ENCODE measurements at places on chromosomes 4 and X.
A peak's percentile ranks its signal among the peaks of the same experiment; 100 is the strongest.

GRCh38 chrX:29419774-29420553, 795.4 kb upstream of the MAGEB2 start:
- no peak for DNase-seq

DNA sequence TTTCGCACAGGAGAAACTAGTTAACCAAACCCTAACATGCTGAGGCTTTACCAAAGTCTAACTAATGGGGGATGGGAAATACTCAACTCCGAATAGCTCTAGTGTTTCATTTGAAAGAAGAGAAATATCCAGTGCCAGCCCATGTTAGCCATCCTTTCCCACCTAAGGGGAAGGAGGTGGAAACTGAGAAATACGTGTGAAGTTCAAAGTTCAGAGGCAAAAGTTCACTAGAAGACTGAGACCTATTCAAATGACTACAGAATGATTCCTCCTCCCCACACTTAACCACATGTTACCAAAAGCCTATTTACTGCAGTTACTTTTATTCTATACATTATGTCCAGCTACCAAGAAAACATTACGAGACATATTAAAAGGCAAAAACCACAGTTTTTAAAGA, 106.3 kb downstream of the CENPC start:
- DNase-seq: no peak

DNA sequence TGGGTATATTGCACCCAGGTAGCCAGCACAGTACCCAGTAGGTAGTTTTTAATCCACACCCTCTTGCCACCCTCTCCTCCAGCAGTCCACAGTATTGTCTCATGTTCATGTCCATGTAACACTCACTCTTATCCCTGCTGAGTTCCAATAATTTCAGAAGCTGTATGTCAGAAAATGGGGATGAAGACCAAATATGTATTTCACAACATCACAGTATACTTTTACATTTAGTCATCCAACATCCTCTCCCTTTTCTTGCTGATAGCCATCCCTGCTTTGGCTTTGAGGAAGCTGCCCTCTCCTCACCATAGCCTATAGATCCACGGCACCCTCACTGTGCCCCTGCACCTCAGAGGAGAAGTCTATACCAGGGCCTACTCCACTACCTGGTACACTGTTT, 126.0 kb upstream of the LDB2 start:
- DNase-seq: no peak

GRCh38 chr4:29972121-29972520, 748.0 kb upstream of the PCDH7 start:
- DNase-seq: no peak

DNA sequence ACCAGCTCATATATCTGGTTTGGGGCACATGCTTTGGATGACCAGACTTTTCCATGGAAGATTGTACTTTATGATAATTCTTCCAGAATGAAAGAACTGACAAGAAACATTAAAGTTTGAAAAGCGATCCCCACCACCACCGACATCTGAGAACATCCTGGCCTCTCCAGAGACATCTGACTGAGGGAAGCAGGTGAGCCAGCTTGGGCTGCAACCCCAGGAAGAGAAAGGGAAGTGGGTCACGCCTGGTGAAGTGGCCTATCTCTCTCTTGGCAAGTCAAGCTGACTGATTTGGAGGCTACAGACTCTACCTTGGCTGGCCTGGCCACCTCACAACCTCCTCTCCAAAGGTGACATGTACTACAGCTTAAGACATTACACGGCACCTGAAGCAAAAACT, 20.7 kb downstream of the PARM1 start:
- DNase-seq: no peak

DNA sequence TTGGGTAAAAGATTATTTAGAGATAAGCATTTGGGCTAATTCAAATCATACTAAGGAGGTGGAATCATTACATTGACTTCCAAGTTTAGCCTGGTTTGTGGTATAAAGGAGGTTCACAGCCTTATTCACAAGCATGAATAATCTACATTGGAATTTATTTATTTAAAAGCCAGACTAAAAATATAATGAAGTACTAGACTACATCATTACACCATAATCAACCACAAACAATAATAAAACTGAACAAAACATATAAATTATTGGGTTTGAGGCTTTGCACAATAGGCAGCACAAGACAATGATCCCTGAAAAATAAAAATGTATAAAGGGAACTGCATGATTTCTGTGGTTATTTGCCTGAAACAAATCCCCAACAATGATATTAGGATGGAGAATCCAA, 314.0 kb downstream of the GBA3 start:
- no peak for DNase-seq

GRCh38 chrX:48493890-48494364, 14.9 kb upstream of the PORCN start:
- no peak for DNase-seq

DNA sequence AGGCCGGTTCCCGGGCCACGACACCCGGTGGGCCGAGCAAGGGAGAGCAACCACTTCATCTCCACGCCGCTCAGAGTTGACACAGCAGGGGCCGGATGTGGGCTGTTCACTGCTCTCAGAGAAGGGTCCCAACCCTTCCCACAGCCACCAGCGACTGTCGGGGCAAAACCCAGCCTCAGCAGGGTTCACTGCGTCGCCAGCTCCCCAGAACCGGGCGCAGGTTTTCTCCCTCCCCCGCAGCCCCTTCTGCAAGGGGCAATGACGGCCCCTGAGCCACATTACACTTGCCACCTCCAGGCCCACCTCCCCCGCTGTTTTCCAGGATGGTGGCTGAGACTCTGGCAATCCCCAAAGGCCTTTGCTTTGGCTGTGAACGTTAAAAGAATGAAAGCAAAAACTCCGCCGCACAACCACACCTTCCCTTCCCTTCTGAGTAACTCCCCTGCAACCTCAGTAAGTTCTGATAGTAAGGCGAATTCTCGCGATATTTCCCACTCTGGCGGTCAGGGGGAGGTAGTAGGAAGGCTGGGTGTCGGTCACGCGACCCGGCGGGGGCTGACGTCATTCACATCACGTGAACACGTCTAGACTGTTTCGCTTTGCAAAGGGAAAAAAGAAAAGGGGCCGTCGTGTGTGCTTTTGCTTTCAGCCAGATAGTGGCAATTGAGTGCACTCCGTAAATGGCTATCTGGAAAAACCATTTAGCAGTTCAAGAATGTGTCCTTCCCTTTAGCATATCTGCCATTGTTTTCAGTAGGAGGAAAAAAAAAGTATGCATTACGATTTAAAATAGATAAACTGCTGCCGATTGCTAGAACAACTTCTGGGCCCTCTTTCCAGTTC, 869 bp upstream of the CAMK2D start:
- peak; percentile 99 for DNase-seq

- DNase-seq: no peak
Observed at GRCh38 chr4:110815950-110816349, 193.1 kb upstream of the PITX2 start.

DNA sequence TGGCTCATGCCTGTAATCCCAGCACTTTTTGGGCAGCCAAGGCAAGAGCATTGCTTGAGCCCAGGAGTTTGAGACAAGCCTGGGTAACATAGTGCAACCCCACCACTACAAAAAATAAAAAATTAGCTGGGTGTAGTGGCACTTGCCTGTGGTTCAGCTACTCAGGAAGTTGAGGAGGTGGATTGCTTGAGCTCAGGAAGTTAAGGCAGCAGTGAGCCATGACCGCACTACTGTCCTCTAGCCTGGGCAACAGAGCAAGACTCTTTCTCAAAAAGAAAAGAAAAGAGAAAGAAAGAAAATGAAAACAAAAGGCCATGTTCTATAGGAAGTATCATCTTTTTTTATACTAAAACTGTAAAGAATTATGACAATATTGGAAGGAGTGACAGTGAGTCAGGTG, 38.5 kb downstream of the NEK1 start:
- no peak for DNase-seq

DNA sequence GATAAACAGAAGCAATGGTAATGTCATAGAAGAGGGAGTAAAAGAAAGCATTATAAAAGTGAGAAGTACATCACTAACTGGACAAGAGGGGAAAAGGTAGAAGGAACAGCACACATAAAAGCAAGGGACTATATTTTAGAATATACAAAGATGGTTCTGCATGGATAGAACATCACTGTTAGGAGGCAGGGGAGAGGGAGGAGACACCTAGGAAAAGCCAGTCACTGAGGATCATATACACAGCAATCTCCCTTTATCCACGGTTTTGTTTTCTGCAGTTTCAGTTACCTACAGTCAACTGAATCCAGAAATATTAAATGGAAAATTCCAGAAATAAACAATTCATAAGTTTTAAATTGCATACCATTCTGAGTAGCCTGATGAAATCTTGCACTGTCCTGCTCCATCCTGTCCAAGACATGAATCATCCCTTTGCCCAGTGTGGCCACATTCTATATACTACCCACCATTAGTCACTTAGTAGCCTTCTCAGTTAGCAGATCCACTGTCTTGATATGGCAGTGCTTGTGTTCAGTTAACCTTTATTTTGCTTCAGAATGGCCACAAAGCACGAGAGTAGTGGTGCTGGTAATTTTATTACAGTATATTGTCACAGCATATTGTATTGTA, 74.2 kb downstream of the PPA2 start:
- DNase-seq: no peak

DNA sequence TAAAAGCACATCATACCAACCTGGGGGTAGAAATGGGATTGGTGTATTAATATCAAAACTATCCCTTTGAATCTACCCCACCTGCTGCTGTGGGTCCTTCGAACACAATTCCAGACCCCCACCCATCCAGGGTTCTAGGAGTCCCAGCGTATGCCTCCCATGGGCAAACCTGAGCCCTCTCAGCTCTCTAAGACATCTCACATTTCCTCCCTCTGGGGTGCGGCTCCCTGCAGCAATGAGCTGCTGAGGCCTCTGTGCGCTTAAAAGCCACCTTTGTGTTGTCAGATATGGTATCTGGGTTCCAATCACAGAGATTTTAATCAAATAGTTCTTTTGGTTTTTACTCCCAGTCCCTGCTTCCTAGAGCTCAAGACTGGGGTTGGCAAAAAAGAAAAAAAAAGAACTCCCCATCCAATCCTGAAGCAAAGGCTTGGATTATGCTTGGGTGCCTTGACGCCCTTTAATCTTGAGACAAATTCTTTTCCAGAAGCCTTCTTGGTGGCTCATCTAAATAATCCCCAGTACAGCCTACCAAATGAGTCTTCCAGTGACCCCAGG, 37.5 kb upstream of the NOCT start:
- DNase-seq: no peak

GRCh38 chr4:109548655-109549054, 11.4 kb upstream of the MCUB start:
- DNase-seq: no peak

- DNase-seq: no peak
Observed at GRCh38 chr4:112526061-112526460, 10.1 kb upstream of the NEUROG2 start.

DNA sequence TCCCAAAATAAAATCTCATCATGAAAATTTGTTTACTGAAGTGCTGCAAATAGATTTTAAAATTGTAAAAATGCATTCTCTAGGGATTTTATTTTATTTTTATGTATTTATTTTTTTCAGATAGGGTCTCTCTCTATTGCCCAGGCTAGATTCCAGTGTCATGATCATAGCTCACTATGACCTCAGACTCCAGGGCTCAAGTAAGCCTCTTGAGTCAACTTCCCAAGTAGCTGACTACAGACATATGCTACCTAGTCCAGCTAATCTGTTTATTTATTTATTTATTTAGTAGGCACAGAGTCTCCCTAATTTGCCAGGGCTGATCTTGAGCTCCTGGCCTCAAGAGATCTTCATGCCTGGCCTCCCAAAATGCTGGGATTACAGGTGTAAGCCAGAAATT, 317.7 kb upstream of the ANXA10 start:
- no peak for DNase-seq

DNA sequence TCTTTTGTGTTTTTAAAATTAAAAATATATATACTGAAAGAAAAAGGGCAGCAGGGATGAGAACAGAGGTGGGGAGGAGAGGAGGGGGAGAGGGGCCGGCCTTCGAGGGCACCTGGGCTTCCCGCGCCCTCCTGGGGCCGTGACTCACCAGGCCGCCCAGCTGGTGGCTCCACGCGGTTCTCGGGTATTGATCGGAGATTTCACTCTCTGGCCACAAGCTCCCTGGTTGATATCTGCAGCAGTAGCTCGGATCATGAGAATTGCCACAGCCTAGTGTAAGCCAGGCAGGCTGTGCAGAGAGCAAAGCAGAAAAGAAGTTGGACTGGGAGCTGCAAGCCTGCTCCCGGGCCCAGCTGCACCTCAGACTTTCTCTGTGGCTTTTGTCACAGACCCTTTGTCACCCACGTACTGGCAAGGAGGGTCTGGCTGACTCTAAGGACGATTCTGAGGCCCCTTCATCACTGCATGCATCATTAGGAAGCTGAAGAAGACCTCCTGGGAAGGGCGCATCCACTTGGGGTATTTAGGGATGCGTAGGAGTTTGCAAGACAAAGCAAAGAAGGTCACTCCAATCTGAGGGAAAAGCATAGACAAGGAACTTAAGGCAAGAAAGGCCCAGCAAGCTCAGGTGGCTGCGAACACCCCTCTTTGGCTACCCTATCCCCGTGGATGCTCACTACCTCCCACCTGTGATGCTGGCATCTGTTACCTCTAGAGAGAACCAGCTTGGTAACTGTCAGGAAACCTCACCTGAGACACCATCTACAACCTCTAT, 71.7 kb downstream of the CPZ start:
- DNase-seq: no peak

GRCh38 chrX:79169484-79169883, 25.0 kb downstream of the GPR174 start:
- no peak for DNase-seq

GRCh38 chrX:54116391-54116790, 66.7 kb downstream of the FAM120C start:
- DNase-seq: no peak

DNA sequence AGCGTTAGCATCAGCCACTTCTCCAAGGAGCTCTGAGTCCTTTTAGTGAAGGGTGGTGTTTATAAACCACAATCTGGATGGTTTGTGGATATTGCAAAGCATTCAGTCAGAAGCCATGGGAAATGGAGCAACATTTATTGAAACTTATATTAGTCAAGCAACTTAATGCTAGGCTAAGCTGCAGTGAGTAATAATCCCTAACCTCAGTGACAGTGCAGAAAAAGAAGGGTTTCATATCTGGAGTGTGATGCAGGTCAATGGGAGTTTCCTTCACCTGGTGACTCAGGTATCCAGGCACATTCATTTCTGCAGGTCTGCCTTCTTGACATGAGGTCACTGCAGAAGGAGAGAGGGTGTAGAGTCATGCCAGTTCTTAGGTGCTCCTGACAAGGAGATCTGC, 10.4 kb upstream of the DRD5 start:
- DNase-seq: no peak

DNA sequence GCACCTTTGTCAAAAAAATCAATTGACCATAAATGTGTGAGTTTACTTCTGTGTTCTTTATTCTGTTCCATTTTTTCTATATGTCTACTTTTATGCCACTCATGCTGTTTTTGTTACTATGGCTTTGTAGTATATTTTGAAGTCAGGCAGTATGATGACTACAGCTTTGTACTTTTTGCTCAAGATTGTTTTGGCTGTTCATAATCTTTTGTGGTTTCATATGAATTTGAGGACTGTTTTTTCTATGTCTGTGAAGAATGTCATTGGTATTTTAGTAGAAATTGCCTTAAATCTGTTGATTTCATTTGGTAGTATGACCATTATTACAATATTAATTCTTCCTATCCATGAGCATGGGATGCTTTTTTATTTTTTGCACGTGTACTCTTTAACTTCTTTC, 346.8 kb downstream of the PPP3CA start:
- no peak for DNase-seq

Measured in iPS DF 6.9 (cell line).